Stimulated activated naive CD4-positive, alpha-beta T cell treated with Interleukin-2 at 50 U/mL for 16 hours (primary cell): ENCODE measurements at places on chromosomes 11 and 22.
A peak's percentile ranks its signal among the peaks of the same experiment; 100 is the strongest.

DNA sequence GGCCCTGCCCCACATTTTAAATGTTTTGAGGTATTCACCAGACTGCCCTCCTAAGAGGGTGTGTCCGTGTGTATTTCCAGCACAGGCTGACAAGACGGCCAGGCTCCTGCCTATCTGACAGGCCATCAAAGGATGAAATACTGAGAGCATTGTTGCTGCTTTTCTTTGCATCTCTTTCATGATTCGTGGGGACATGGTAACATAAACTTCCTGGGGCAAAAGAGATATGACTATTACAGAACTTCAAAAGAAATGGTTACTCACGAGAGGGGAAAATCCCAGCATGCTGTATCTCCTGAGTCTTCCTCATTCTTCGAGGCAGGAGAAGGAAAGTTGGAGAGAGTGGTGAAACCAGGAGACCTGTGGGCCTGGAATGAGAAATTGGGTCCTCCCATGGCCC lies 10.3 kb upstream of the BIK start:
- no peak for DNase-seq

- DNase-seq, result no peak
Measured at GRCh38 chr11:1743585-1744136, 6.7 kb downstream of the IFITM10 start.

- peak; percentile 18 for DNase-seq
Measured at GRCh38 chr11:76206327-76207081, at the start of gene WNT11. TSS of gene WNT11 (minus strand) at chr11:76206502. CDS start at chr11:76206407, 95 bp downstream.

DNA sequence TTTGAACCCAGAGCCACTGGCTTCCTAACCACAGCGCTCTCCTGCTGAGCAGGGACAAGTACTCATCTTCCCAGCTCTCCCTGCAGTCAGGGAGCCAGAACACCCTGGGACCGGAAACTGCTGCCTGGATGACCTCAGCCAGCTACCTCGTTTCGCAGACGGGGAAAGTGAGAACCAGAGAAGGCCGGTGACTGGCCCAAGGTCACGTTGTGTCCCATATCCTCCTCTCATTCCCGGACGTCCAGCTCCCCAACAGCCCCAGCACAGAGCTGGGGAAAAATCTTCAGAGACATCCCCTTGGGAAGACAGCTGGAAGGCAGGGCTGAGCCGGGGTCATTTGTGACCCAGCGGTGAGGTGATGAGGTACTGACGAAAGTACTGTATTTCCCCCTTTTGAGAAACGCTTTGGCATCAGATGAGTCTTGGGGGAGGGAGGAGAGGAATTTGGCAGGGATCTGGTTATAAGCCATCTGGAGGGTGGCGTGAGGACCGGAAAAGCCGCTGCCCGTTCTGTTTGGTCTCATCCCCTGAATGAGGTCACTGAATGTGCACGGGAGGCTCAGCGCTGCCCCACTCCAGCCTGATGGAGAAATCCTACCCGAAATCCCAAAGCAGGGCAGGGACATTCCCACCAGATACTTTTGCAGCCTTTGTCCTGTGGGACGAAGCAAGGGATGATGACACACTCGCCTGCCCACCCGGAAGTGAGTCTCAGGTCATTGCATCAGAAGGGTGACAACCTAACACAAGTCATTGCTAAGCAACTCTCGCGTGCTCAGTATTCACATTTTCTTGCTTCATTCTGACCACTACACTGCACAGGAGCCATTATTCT lies 41.1 kb downstream of the LIF start:
- no peak for DNase-seq

GRCh38 chr22:27299181-27300085 lies 502.1 kb downstream of the MN1 start:
- DNase-seq, result no peak

DNA sequence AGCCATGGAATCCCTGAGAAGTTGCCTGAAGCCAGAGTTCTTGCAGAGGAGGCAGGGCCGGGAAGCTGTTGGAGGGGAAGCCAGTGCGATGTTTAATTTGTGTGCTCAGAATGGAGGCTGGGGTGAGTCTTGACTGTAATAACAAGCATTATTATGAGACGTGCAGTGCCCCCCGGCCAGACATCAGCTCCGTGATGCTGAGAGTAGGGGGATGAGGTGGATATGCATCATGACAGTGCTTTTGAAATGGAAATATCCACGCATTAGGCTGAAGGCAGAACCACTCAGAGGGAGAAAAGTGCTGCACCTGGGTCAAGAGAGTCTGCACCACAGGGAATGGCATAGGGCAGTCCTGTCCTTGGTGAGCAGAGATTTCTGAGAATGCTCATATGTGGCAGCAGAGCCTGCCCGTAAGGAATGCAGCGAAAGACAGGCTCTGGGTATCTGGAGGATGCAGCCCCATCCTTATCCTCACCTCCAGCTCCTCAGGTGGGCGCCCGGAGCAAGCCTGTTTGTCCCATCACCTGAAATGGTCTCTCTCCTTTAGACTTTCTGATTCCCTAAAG lies 37.6 kb upstream of the SEZ6L start:
- no peak for DNase-seq

DNA sequence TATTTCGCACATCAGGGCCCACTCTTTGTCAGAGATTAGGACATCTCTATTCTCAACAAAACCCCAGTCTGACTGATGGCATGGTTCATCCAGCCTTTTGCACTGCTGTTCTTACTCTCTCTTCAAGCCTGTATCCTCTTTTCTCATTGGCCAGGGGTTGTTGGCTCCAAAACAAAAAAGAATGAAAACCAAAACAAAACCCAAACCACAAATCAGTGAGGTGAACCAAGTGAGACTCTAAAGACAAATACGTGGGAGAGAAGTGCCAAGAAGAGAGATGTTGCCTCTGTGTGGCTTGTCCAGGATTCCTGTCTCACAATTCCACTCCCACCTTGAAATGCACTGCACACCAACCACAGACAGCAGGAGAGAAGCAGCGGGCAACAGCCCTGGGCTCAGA lies 278.9 kb upstream of the NARS2 start:
- DNase-seq, result no peak

- no peak for DNase-seq
Measured at GRCh38 chr11:109209572-109209971, 212.4 kb upstream of the C11orf87 start.

- no peak for DNase-seq
Measured at GRCh38 chr11:12409621-12410005, 32.2 kb downstream of the PARVA start.

DNA sequence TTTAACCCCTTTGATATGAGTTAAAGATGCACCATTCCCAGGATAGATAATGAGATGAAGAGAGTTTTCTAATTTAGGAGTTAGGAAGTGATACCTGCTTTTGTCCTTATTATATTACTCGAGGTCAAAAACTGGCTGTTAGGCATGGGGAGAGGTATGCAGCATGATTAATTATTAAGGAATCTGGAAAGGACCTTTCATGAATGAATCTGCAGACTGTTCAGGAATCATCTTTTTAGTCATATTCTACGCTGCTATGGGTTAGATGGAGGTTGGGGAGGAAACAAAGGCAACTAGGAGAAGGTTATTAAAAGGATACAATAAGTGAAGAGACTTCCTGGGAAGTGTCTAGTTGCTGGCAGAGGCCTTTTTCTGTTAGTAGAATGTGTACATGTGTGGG lies 492.4 kb upstream of the CCDC90B start:
- DNase-seq, result no peak
